ENCODE measurements at places on chromosomes 12 and 14.

DNA sequence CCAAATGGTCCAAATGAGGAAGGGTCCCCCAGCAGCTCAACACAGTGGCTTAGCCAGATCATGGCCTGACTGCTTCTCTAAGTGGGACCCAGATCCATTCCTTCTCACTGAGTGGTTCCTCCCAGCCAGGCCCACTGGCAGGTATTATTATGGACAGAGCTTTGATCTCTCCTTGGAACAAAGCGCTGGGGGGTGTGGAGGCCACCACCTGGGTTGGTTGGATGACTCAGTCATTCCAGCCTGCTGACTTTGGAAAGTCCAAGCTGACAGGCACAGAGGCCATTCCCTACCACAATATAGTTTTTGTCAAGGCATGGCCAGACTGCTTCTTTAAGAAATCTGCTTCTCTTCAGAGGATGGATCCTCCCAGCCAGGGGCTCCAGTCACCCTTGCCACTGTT, 341.1 kb downstream of the BTG1 start:
- H3K4me1 ChIP-seq: no peaks in the 10 kb centered on the region
- peaks cover 2% of the 10 kb centered on the region for H3K27me3 ChIP-seq
- H3K27ac ChIP-seq: no peak overlapping the region
- DNase-seq: no peak
- H3K4me3 ChIP-seq: no peak overlapping the region

GRCh38 chr12:15669256-15669948, 119.8 kb downstream of the EPS8 start:
- H3K36me3 ChIP-seq: no peaks in the 10 kb centered on the region
- no peak overlapping the region for H3K4me3 ChIP-seq
- no peak for DNase-seq
- no peaks in the 10 kb centered on the region for H3K27me3 ChIP-seq

DNA sequence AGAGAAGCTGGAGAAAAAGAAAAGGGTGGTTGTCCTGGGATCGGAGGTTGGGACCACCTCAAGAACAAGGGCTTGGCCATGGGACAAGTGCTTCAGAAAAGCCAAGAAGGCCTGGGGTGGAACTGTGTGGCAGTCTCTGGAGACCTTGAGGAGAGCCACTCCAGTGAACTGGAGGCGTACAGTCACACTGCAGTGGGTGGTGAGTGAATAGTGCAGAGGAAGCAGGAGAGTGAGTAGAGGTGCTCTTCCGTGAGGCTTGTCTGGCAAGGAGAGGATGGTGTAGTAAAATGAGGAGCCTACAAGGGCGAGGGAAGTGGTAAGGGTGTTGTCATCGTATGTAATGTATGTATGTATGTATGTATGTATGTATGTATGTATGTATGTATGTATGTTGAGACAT, 20.9 kb downstream of the RASSF3 start:
- H3K4me3 ChIP-seq: peak overlapping the region; percentile 36
- peaks cover 84% of the 10 kb centered on the region for H3K4me1 ChIP-seq
- no peaks in the 10 kb centered on the region for H3K27me3 ChIP-seq
- peak overlapping the region; percentile 76 for H3K27ac ChIP-seq
- DNase-seq: no peak
- H3K36me3 ChIP-seq: peaks cover 61% of the 10 kb centered on the region

- H3K4me3 ChIP-seq: no peak overlapping the region
- H3K36me3 ChIP-seq: no peaks in the 10 kb centered on the region
- H3K4me1 ChIP-seq: no peaks in the 10 kb centered on the region
- peaks cover 2% of the 10 kb centered on the region for H3K27me3 ChIP-seq
Observed at GRCh38 chr14:101230161-101230850, 326.8 kb upstream of the RTL1 start.

DNA sequence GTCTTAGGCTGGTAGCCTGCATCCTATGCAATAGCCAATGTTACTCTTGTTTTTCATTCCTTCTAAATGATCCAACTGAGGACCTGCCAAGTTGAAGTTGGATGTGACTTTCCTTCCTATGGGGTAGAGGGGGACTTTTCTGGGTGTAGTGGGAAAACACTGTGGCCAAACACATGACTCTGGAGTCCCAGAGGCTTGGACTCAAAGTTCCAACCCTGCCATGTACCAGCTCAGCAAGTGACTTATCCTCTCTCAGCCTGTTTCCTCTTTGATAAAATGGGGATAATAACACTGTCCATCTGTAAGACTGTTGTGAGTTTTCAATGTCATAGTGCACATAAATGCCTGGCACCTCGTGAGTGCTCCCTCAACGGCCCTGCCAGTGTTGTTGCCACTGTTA, 97.0 kb downstream of the ZFP36L1 start:
- DNase-seq: no peak
- no peaks in the 10 kb centered on the region for H3K27me3 ChIP-seq
- H3K27ac ChIP-seq: no peak overlapping the region

GRCh38 chr14:65370801-65371248, 41.7 kb upstream of the FUT8 start:
- H3K36me3 ChIP-seq: no peaks in the 10 kb centered on the region
- no peak for DNase-seq
- peaks cover 36% of the 10 kb centered on the region for H3K4me1 ChIP-seq

DNA sequence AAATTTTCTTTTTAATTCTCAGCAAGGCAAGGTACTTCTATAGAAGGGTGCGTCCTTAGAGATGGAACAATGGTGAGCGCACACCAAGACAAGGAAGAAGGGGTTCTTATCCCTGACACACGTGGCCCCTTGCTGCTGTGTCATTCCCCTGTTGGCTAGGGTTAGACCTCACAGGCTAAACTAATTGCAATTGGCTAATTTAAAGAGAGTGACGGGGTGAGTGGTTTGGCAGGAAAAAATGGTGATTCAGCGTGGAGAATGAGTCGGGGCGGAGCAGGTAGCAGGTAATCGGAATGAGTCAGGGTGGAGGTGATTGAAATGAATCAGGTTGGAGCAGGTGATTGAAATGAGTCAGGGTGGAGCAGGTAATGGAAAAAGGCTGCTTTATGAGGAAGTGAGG, 36.3 kb upstream of the HECTD1 start:
- H3K27me3 ChIP-seq: no peaks in the 10 kb centered on the region
- no peaks in the 10 kb centered on the region for H3K36me3 ChIP-seq
- DNase-seq: no peak
- no peak overlapping the region for H3K4me3 ChIP-seq
- H3K27ac ChIP-seq: no peak overlapping the region

DNA sequence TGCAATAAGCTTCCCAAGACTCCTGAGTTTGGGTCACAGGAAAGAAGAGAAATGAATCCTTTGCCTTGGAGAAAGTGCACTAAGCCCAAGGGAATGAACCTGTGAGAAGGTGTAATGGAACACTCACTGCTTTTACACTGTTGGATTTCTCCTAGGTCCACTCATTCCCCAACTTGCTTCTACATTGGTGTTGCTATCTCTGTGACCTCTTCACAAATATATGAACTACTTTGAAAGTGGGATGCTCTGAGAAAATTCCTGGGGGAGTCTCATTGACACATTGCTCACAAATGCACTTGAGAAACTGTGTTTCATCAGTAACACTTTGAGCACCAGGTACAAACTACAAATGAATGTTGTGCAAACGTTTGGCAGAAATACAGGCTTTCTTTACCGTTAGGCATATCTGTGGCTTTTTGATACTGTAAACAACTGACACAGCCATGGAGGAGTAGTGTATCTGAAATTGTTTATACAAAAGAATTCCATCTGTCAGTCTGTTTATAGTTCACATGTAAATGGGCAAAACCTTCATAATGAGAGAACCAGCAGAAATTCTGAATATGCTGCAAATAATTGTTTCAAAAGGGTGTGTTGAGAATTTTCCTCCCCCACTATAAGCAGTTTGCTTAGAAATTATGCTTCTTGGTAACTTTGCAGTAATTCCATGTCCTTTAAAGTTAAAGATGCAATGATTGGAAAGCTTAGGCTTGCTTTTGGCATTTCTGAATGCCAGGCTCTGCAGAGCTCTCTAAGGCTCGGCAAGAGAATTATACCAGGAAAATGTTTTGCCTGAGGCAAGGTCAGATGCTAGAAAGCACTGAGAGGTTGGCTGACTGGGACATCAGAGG, 348.5 kb upstream of the DDHD1 start:
- no peak overlapping the region for H3K27ac ChIP-seq
- no peak for DNase-seq
- H3K36me3 ChIP-seq: no peaks in the 10 kb centered on the region

- DNase-seq: no peak
- peak overlapping the region; percentile 84 for H3K27ac ChIP-seq
- peaks cover 40% of the 10 kb centered on the region for H3K4me1 ChIP-seq
- no peak overlapping the region for H3K4me3 ChIP-seq
Observed at GRCh38 chr12:67450441-67450840, 181.3 kb downstream of the CAND1 start.

- no peaks in the 10 kb centered on the region for H3K4me1 ChIP-seq
- H3K27me3 ChIP-seq: peaks cover 12% of the 10 kb centered on the region
- DNase-seq: no peak
- no peak overlapping the region for H3K27ac ChIP-seq
Observed at GRCh38 chr14:23692416-23692815, 56.3 kb downstream of the DHRS2 start.

DNA sequence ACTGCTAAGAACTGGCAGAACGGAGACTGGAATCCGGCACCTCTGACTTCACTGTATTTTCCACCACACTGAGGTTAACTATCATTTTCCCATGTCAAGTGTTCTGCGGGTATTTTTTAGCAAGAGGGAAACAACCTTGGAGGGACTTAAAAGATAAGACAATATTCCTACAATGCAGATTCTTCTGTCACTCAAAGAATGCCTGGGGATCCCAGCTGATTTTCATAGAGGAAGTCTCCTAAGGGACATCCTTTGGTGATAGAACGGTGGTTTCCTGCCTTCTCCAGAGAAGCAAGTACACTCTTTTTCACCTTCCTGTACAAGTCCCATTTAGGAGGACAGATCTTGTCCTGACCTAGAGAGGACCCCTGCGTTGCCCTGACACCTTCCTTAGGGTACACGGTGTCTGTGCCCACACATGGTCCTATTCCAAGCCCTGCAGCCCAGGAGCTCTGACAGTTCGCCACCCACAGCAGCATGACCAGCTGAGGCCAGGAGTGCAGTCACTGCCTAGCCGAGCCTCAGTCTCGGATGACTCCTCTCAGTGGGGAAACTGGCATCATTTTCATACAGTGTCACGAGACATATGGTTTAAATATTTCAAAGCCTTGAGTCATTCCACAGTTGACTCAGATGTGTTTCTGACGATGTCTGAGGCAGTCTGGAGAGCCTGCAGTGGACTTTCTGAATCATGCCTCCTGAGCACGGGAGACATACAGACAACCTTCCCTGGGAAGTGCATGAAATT, 181.3 kb upstream of the FKBP4 start:
- H3K4me1 ChIP-seq: no peaks in the 10 kb centered on the region
- H3K4me3 ChIP-seq: no peak overlapping the region
- H3K27ac ChIP-seq: no peak overlapping the region
- no peak for DNase-seq

GRCh38 chr12:56723889-56724700, 1.0 kb downstream of the NACA start:
- H3K4me3 ChIP-seq: peak overlapping the region; percentile 99
- H3K27ac ChIP-seq: peak overlapping the region; percentile 98
- H3K4me1 ChIP-seq: peaks cover 63% of the 10 kb centered on the region

GRCh38 chr12:86729739-86730138, 473.5 kb upstream of the MGAT4C start:
- no peaks in the 10 kb centered on the region for H3K27me3 ChIP-seq
- H3K36me3 ChIP-seq: no peaks in the 10 kb centered on the region
- no peak overlapping the region for H3K27ac ChIP-seq
- no peak for DNase-seq
- H3K4me1 ChIP-seq: no peaks in the 10 kb centered on the region
- no peak overlapping the region for H3K4me3 ChIP-seq

- no peaks in the 10 kb centered on the region for H3K36me3 ChIP-seq
- no peak for DNase-seq
- no peaks in the 10 kb centered on the region for H3K27me3 ChIP-seq
- no peak overlapping the region for H3K4me3 ChIP-seq
- no peak overlapping the region for H3K27ac ChIP-seq
Observed at GRCh38 chr14:66432334-66432733, 53.8 kb upstream of the CCDC196 start.

- H3K27ac ChIP-seq: no peak overlapping the region
- DNase-seq: no peak
- H3K27me3 ChIP-seq: no peaks in the 10 kb centered on the region
- no peak overlapping the region for H3K4me3 ChIP-seq
- H3K4me1 ChIP-seq: no peaks in the 10 kb centered on the region
Observed at GRCh38 chr12:29796823-29797263, 13.1 kb upstream of the TMTC1 start.

GRCh38 chr12:96399120-96399918, 920 bp downstream of the CDK17 start:
- H3K4me1 ChIP-seq: peaks cover 55% of the 10 kb centered on the region
- H3K36me3 ChIP-seq: peaks cover 6% of the 10 kb centered on the region
- peak overlapping the region; percentile 88 for H3K27ac ChIP-seq
- DNase-seq: peak; percentile 73

GRCh38 chr12:20627001-20627588, 68.0 kb upstream of the SLCO1C1 start:
- no peaks in the 10 kb centered on the region for H3K4me1 ChIP-seq
- no peak for DNase-seq
- no peak overlapping the region for H3K4me3 ChIP-seq
- no peak overlapping the region for H3K27ac ChIP-seq
- no peaks in the 10 kb centered on the region for H3K27me3 ChIP-seq

DNA sequence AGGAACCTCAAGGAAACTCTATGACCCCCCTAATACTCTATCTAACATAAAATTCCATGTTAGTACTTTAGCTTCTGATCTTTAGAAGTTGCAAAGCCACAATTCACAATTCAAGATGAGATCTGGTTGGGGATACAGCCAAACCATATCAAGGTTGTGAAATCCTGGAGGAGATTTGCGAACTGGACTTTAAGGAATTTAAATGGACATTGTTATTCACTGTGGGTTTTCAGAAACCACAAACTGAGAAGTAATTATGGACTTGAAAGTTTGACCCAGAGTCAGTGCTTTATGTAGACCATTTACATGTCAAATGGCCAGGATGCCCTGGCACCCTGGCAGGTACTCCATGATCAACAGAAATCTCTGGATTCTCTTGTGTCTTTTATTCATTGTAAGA, 14.2 kb upstream of the CDKL1 start:
- no peak overlapping the region for H3K4me3 ChIP-seq
- H3K27me3 ChIP-seq: no peaks in the 10 kb centered on the region
- peaks cover 6% of the 10 kb centered on the region for H3K4me1 ChIP-seq
- no peak overlapping the region for H3K27ac ChIP-seq
- DNase-seq: no peak

GRCh38 chr14:71651228-71651627, 281.0 kb upstream of the RGS6 start:
- no peaks in the 10 kb centered on the region for H3K27me3 ChIP-seq
- peaks cover 88% of the 10 kb centered on the region for H3K36me3 ChIP-seq
- no peak overlapping the region for H3K27ac ChIP-seq
- DNase-seq: no peak

GRCh38 chr12:116048879-116049278, 228.6 kb downstream of the MED13L start:
- DNase-seq: no peak
- peaks cover 51% of the 10 kb centered on the region for H3K4me1 ChIP-seq
- no peaks in the 10 kb centered on the region for H3K27me3 ChIP-seq
- H3K27ac ChIP-seq: no peak overlapping the region
